MCF 10A (cell line): ENCODE measurements at places on chromosomes 1 and 21. TPM values are rescaled to one million over a fixed set of nuclear protein-coding genes. Genes with fewer than 3 reads are reported as not detected.

The NHLH2 gene
- total RNA-seq, result not detected in 2 replicates

DNA sequence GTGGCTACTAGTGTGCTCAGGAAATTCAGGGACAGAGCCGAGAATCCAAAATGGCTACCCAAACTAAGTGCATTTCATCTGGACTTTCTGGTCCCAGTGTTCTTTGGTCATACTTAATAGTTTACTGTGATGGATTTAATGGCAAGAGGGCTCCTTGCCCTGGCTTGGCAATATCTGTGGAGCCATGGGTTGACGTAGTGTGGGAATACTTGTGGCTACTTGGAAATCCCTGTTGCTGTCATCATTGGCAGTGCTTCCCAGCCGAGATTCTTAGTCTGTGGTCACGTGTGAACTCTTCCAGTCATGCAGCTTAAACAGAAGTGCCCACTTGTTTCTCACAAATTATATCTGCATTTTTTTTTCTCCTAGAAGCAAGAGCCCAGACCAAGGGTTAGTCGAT is 198.9 kb downstream of the HS2ST1 start:
- DNase-seq, result no peak

DNA sequence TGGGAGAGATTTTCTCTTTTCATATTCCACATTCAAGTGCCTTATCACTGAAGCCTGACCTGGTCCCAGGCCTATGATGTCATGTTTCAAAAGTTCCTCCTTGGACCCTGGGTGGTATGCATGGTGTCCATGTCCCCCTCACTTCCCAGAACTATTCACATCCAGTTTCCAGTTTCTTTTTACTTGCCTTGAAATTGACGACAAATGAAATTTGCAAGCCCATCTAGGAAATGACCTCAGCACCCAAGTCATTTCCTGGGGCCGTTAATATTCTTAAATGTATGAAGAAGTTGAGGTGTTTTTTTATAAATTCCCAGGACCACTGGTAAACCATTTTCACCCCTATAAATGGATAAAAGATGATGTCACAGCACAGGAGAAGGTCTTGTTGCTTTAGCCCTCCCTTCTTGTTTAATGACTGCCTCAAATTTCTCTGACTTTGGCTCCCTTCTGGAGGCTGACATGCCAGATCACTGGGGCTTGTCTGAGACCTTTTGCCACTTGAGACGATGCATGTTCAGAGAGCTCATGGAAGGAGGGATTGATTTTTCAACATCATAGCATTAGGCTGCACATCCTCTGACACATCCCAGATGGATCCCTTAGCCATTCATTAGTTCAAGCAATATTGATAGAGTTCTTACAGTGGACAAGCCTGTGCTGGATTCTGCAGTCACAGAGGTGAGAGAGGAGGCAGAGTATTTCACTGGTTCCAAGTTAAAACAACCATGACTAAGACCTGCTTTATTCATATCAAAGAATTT is 221.3 kb downstream of the PLPP3 start:
- DNase-seq, result no peak

The BRDT gene
- not detected in 2 replicates for total RNA-seq

The RNF207 gene
- 6.2 and 12.4 TPM in 2 replicates for total RNA-seq

GRCh38 chr1:92859400-92860039 is 27.7 kb downstream of the RPL5 start:
- no peak for DNase-seq

- no peak for DNase-seq
These were observed 121.3 kb upstream of the HOOK1 start for GRCh38 chr1:59693406-59693805.

The GREM2 gene
- total RNA-seq, result 0.10 TPM in 1 of 2 replicates, not detected in the other

The ROR1 gene
- total RNA-seq, result 4.6 and 10.3 TPM in 2 replicates

The TMPRSS3 gene
- total RNA-seq, result 2.0 and 2.4 TPM in 2 replicates

DNA sequence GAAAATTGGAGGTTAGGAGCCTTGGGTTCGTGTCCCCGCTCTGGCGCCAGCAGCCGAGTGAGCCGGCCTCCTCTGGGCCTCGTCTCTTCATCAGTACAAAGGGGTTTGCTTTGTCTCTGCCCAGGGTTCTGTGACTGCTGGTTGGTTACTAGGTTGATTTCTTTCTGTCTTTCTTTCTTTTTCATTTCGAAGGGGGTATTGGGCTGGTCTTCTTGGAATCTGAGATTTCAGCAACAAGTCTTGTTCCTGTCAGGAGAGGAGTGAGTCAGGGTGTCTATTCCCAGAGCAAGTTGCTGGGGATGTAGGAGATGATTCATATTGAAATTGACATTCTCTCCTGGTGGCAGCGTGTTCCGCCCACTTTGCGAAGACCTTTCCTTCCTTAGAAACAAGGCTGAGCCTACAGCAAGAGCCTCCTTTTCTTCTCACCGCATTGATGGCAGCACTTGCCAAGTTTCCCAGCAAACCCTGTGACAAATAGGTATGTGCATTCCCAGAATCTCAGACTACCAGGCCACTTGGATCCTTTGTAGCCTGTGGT is 79.2 kb downstream of the MAN1C1 start:
- DNase-seq, result peak; percentile 87

- DNase-seq, result no peak
These were observed 75.6 kb downstream of the XCL2 start for GRCh38 chr1:168468042-168468809.

The SETDB1 gene
- total RNA-seq, result 67.4 and 69.4 TPM in 2 replicates

The IL19 gene
- not detected in 2 replicates for total RNA-seq

- no peak for DNase-seq
These were observed 11.7 kb downstream of the CD244 start for GRCh38 chr1:160850993-160851392.

The CDC73 gene
- total RNA-seq, result 79.8 and 85.8 TPM in 2 replicates

- no peak for DNase-seq
These were observed 23.7 kb upstream of the SRRM1 start for GRCh38 chr1:24619376-24619775.

The PAQR7 gene
- 3.8 and 4.4 TPM in 2 replicates for total RNA-seq

GRCh38 chr1:153353226-153353947 is 4.3 kb upstream of the S100A9 start:
- DNase-seq, result peak; percentile 63

GRCh38 chr1:5781079-5781478 is 211.1 kb downstream of the NPHP4 start:
- DNase-seq, result no peak

The PTPRF gene
- total RNA-seq, result 67.2 and 87.1 TPM in 2 replicates

DNA sequence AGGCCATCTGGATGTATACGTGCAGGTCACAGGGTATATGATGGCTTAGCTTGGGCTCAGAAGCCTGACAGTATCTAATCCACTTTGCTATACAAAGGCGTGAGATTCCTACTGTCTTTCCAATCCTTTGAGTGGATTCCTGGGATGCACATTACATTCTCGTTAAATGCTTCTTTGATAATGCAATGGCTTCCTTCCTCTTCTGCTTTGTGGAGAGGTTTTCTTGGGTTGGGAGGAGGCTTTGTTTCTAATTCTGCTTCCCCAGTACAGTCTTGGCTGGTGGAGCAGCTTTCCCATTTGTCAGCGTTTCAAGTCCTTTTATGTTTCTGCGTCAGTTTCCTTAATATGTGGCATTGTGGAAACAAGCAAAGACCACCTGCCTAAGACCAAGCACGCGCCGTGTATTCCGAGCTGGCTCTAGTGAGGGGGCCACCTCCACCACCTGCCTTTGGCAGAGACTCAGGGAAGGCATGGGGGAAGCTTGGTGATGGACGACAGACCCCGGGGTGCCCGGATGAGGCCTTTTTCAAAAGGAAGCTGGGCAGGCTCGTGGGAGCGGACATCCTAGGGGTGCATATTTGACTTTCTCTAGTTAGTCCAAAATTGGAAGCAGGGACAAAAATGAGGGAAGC is 72.7 kb downstream of the WDR4 start:
- no peak for DNase-seq

DNA sequence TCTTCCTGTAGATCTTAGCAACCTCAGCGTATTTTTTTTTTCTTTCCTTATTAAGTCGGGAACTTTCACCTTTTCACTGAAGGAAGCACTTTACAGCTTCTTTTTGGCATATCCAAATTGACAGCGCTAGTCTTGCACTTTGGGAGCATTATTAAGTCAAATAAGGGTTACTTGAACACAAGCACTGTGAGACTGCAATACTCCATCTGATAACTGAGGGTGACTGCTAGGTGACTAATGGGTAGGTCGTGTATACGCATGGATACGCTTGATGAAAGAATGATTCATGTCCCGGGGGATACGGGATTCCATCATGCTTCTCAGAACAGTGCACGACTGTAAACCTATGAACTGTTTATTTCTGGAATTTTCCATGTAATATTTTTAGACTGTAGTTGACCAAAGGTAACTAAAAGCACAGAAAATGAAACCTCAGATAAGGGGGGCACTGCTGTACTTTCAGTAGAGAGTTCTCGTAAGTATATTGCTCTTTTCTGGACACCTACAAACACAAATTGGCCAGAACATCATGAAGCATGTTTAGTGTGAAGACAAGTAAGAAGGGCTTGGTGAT is 364.7 kb downstream of the SMYD3 start:
- DNase-seq, result peak; percentile 94

The FMO2 gene
- not detected in 2 replicates for total RNA-seq

DNA sequence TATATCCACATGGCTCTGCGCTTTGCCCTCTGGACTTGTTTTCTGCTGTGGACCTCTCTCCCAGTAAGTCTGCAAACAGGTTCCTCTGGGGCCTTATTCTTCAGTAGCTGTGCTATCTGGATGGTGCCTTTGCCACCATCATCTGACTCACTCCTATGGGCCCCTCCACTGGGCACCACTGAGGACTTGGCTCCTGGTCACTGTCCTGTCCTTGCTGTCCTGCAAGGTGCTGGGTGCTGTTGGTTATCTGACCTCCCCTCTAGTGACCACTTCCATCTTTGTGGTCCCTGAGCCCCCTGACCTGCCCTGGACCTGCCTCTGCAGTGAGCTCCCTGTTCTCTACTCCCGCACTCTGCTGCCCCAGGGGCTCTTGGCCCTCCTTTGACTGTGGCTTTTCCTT is 6.7 kb downstream of the CNIH3 start:
- DNase-seq, result no peak

DNA sequence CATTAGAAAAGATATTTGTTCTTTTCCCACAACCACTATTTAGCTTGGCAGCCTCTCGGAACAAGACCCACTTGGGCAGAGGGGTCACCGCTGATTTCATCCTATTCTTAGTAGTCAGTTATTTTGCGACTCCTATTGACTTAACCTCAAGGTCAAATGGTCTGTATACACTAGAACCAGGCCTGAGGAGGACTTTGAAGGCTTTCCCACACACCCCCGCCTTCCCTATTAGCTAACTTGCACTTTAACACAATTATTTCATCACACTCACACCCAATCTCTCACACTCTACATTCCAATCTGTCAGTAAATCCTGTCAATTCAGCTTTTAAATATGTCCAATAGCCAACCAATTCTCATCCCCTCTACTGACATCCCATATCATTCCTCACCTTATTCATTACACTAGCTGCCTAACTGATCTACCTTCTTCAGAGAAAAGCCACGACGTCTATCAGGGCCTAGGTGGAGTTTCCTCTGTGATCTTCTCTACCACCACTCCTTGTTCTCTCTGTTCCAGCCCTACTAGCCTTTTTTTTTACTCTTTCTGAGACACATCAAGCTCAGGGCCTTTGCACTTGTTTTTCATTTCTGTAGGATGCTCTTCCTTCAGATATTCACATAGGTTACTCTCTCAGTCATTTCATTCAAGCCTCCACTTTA is 1.0 kb upstream of the NIBAN1 start:
- DNase-seq, result no peak

- DNase-seq, result no peak
These were observed 49.2 kb downstream of the MRPL39 start for GRCh38 chr21:25558123-25558522.

- no peak for DNase-seq
These were observed 19.4 kb downstream of the JAK1 start for GRCh38 chr1:64946916-64947315.

DNA sequence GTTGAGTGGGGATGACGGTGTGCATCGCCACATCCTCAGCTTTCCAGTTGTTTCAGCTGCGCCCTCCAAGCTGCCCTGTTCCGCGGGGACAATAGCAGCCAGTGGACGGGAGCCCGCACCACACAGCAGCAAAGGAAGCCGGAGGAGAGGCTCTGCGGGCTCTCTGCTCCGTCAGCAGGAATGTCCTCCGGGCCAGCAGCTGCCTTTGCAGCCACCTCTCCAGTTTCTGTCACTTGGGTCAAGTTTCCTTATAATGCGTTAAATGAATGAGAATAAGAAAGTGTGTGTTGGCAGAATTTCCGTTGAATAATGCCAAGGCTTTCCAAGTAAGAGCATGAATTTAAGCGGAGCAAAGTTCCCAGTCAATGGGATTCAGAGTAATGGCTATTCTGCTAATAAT is 263.3 kb downstream of the KIF26B start:
- DNase-seq, result no peak
